ENCODE measurements at places on chromosomes 5 and 9. TPM values are rescaled to one million over a fixed set of nuclear protein-coding genes. Genes with fewer than 3 reads are reported as not detected.
A peak's percentile ranks its signal among the peaks of the same experiment; 100 is the strongest.

DNA sequence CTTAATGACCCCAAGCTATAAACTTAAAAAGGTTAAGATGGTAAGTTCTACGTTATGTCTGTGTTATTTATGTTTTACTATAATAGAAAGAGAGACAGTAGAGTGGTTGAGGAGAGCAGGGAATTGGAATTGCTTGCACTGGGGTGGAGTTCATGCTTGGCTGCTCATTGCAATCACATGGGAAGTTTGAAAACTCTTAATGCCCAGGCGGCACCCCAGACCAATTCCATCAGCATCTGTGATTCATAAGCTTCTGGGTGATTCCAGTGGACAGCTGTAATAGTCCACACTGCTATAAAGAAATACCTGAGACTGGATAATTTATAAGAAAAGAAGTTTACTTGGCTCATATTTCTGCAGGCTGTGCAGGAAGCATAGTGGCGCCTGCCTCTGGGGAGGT, 323.9 kb upstream of the MSX2 start:
- no peak for DNase-seq

DNA sequence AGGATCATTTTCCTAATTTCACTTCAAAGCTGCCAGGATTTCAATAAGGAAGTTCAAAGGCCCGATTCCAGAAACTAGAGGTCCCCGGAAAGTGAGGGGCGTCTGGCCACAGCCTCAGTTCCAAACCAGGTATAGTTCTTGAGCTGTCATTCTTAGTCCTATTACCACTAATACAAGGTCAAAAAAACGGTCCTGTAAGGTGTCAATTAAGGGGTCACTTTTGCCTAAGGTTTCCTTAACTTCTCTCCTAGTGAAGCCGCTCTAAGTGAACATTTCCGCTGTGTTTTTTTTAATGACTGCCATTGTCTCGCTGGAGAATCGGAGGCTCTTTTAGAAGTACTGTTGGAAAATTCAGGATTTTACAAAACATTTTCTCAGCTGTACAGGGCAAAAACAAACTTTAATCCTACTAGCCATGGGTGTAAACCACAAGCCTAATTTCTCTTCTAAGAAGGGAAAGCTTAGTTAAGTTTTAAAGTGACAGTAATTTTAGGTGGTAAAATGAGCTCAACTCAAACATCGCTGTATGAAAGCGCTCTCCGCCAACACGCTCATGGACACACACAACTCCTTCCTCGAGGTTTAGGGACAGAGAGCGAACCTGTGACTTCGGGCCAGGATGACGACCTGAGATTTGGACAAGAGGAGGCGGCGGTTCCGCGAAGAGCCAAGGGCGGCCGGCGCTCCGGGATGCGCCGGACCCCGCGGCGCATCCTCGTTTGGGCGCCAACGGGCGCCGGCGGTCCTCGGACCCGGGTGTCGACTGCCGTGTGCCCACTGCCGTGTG, 76.7 kb upstream of the IFNE start:
- peak; percentile 61 for DNase-seq

- no peak for DNase-seq
Observed at GRCh38 chr5:125582352-125582751, 835.9 kb upstream of the ZNF608 start.

DNA sequence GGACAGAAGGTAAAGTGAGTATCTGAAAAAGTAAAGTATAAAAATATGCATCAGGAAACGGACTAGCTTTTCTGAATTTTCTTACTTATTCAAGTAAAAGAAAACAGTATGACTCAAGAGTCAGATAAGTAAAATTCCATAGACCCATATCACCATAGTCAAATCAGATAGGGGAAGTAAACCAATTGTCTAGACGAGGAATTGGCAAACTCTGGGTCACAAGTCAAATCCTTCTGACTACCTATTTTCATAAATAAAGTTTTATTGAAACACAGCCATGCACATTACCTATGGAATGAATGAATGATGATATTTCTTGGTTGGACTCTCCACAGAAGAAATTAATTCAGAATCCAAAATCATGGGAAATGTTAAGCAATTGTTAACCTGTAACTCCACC, 59.1 kb upstream of the TMC1 start:
- DNase-seq: no peak

- peak; percentile 78 for DNase-seq
Observed at GRCh38 chr9:96150324-96151227, 151.4 kb downstream of the HSD17B3 start.

DNA sequence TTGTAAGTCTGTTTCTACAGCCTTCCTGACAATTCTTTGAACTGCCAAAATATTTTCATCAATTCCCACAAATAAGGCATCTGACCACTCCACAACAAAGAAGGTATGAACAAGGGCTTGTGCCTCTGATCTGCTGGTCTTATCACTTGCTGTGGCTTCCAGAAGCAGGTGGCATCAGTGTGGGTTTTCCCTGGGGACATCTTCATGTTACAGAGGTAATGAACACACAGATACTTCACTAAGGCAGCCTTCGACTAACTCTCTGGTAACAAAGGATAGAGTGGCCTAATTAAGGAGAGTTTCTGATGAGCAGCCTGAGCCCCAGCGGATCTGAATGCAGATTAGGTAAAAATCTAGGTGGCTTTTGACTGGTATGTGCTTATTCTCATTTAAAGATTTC, 15.2 kb upstream of the ERAP2 start:
- peak; percentile 62 for DNase-seq

DNA sequence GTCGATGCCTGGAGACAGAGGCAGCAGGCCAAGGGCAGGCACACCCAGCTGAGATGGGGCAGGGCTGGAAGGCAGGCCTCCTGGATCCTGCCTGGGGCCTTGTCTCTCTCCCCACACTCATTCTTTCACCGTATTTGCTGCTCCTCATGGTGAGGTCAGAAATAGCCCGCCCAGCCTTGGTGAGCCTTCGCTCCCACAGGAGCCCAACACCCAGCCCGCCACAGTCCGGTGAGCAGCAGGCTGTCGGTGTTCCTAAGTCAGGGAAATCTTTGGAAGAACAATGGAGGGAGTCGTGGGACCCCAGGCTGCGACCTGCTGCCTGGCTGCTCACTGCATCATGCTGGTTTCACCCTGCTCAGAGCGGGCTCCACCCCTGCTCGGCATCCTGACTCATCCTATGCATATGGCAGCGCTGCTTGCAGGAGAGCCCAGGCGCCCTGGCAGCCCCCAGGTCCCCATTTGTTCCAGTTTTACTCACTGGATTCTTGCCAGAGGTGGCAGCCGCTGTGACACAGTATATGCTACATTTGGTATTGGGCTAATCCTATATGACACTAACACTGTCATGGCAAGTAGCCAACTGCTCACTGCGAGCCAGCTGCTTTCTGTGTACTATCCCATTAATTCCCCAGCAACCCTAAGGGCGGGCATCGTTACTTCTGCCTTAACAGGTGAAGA, 53.2 kb upstream of the NCS1 start:
- peak; percentile 48 for DNase-seq

DNA sequence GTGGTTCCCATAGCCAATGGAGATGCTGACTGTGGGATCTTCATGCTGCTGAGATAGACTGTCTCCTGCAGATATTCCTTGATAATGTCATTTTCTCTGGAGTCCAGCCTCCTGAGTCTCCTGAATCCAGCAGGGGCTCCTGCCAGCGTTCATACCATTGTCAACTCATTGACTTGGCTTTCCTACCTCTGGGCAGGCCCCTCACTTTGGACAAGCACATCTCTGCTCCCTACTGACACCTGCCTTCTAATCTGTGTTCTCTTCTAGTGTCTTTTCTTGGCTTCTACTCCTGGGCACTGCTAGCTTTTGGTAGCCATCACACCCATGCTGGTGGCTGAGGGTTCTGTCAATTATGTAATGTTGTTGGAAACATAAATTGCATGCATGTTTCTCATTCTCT, 138.0 kb downstream of the ADCY2 start:
- no peak for DNase-seq

GRCh38 chr5:5351288-5351979, 71.0 kb upstream of the ICE1 start:
- DNase-seq: no peak

DNA sequence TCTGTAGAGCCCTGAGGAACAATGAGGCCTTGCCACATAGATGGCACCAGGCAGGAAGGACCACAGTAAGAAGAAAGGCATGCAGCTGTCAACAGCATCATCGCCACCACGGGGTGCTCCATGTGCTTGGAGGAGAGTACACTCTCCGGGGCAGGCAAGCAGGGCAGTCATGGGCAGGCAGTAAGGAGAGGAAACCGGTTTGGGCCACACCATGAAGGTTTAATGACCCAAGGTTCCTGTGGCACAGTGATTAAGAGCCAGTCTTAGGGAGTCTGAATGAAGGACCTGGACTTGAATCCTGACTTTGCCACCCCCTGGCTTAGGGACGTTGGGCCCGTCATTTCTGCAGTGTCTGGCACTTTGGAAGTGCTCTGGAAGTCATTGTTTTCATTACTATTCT, 80.6 kb upstream of the ZBTB43 start:
- DNase-seq: no peak

GRCh38 chr5:150729859-150730258, 29.0 kb downstream of the DCTN4 start:
- peak; percentile 55 for DNase-seq

DNA sequence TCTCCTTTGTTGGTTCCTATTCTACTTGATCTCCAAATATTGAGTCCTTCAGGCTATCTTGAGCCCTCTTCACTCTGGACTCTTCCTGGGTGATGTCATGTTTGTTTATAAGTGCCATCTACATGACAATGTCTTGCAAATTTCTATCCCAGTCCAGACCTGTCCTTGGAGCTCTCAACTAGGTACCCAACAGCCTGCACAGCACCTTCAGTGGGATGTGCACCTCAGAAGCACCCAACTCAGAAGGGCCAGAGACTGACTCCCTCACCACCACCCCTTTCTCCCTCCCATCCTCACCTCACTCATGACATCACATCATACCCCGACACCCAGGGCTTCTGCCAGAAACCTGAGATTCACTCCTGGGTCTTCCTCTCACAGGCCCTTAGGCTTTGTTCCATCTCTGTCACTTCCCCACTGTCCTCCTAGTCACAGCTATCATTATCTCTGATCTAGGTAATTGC, 14.4 kb downstream of the TXN start:
- no peak for DNase-seq

- DNase-seq: peak; percentile 36
Observed at GRCh38 chr9:83986765-83987401, 6.3 kb downstream of the RMI1 start.

Gene TRIM36
- total RNA-seq: 16.9 TPM

Gene PCDHB3
- total RNA-seq: 4.7 TPM

Gene KIF12
- not detected for total RNA-seq
